ENCODE measurements at places on chromosomes 1 and 21.
A peak's percentile ranks its signal among the peaks of the same experiment; 100 is the strongest.

- DNase-seq: no peak
Observed at GRCh38 chr1:246801241-246802020, 77.2 kb downstream of the SCCPDH start.

DNA sequence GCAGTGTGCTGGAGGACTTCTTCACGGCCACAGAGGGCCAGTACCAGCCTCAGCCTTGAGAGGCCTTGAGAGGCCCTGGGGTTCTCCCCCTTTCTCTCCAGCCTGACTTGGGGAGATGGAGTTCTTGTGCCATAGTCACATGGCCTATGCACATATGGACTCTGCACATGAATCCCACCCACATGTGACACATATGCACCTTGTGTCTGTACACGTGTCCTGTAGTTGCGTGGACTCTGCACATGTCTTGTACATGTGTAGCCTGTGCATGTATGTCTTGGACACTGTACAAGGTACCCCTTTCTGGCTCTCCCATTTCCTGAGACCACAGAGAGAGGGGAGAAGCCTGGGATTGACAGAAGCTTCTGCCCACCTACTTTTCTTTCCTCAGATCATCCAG lies 6.2 kb upstream of the HDAC1 start:
- DNase-seq: no peak

DNA sequence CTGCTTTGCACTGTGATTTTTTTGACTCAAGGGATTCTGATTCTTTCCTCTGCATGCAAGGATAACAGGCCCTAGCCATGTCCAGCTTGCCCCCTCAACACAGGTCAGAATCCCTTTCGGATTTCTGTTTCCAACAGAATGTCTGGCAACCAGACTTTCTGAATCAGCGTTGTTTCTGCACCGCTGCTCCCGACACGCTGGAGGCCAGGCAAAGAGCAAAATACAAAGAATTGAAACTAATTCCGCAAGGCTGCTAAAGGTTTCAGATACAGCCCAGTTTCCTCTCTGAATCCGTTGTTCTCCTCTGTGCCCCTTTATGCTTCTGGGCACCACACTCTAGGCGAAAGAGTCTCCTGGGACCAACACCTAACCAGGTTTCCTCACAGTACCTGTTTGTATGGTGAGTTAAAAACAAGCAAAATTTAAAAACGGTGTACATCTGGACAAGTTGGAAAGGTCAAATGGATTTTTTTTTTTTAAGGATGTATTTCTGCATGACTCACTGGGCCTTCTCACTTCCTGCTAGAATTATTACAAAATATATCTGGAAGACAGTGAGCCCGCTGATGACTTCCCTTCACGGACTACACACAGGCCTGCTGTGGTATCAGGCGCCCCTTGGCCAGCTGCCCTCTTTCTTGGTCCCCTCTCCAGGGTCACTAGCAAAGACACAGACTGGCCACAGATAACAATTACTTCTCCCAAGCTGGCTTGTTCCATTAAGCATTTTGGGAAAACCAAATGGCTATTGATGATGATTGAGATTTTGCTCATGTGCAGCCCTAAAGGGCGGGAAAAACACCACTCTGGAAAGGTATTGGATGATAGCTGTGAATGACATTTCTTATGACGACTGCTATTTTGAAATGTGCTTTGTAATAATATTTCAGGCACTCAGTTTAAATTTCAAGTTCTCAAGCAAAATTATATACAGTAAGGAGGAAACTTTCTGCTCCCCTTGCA lies 118.3 kb downstream of the TGFB2 start:
- no peak for DNase-seq

GRCh38 chr1:94231746-94232145 lies 5.6 kb downstream of the ARHGAP29 start:
- DNase-seq: no peak

GRCh38 chr1:100816049-100816448 lies 78.6 kb downstream of the EXTL2 start:
- no peak for DNase-seq

DNA sequence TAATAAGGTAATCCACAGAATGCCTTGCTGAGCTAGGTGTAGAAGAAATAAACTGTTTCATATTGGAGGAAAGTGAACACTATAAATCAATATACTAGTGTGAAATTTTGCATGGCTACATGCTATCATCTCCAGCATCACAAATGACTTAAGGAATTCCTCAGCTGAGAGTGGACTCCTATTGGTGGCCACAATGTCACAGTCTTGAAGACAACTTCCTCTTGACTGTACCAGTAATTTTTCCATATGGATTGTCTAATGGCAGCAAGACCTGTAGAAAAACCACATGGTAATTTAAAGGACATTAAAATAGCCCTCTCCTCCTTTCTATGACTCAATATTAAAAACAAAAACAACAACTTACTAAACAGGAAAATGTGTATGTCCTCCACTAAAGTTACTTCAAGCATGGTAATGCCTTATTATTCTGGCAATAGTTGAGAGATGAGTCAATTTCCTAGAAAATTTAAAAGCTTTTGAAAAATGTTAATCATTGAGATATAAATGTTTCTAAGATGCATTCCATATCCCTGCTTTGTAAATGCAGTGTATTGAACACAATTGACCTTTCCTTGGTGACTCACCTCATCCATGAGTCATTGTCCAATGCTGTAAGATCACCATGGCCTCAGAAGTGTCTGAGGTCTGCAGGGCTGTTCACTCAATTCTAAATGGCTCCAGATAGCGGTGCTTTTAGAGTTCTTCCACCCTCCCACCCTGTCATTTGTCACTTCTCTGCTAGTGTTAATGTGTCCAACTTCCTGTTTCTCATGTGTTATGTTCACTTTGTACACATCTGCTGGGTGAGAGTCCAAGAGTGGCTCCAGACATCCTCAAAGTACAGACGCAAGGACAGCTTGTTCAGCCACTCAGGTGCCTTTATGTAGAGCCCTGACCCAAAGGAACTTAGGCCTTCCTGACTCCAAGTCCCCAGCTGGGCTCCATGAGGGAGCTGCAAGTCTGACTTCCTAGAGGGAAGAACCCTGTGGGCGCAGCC lies 32.8 kb upstream of the DNASE2B start:
- no peak for DNase-seq

- DNase-seq: no peak
Observed at GRCh38 chr1:232111611-232112010, 485.0 kb downstream of the DISC1 start.

- DNase-seq: peak; percentile 67
Observed at GRCh38 chr1:15128520-15129313, 24.8 kb upstream of the TMEM51 start.

GRCh38 chr1:104746994-104747393 lies 997.3 kb downstream of the AMY1C start:
- no peak for DNase-seq

GRCh38 chr1:2499986-2500596 lies 24.0 kb downstream of the PLCH2 start:
- DNase-seq: no peak

GRCh38 chr1:24694380-24694843 lies 50.8 kb upstream of the CLIC4 start:
- DNase-seq: no peak

- DNase-seq: no peak
Observed at GRCh38 chr1:65238010-65238409, 71.3 kb upstream of the DNAJC6 start.

- DNase-seq: no peak
Observed at GRCh38 chr1:2425892-2426291, 13.5 kb upstream of the PEX10 start.

- no peak for DNase-seq
Observed at GRCh38 chr21:45466330-45467220, 61.6 kb downstream of the COL18A1 start.

DNA sequence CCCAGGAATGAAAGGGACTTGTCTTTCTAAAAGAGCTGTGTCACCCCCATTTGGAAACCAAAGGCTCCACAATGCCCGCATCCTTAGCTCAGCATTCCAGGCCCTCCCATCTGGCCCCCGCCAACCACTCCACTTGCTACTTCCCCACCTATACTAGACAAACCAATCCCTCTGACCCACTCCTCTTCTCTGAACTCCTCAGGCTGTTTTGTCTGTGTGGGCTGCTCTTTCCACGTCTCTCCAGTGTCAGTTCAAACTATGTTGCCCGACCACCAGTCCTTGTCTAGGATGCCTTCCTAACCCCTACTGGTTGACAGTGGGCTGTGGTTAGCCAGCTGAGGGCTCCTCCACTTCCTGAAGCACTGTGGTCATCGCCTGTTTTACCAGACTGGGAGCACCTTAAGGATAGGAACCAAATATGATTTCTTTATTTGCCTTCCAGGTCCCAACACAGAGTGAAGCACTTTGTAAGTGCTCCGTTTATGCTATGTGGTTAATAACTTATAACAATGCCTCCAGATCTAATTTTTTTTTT lies 8.1 kb upstream of the COA7 start:
- DNase-seq: no peak

- DNase-seq: no peak
Observed at GRCh38 chr1:91701472-91701869, 184.5 kb downstream of the TGFBR3 start.

DNA sequence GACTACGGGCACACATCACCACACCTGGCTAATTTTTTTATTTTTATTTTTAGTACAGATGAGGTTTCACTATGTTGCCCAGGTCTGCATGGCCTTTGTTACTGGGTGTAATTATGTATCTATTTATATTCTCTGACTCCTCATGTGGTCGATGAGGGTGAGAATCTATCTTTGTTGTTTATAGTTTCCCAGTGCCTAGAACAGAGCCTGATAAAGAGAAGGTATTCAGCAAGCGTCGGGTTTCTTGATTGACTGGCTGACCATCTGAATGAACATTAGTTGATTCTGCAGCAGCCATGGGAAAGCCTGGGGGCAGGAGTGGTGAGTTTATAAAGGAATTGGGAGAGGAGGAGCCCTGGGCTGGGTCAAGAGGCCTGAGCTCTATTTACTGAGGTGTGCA lies 28.5 kb downstream of the SERINC2 start:
- DNase-seq: no peak

GRCh38 chr1:66580081-66580480 lies 46.1 kb downstream of the SGIP1 start:
- DNase-seq: no peak

GRCh38 chr1:242057745-242058115 lies 58.8 kb upstream of the MAP1LC3C start:
- no peak for DNase-seq

GRCh38 chr1:225883616-225884265 lies 1.6 kb upstream of the TMEM63A start:
- DNase-seq: no peak

- peak; percentile 58 for DNase-seq
Observed at GRCh38 chr1:111747282-111747734, 8.1 kb upstream of the INKA2 start.

GRCh38 chr1:66353257-66353656 lies 180.7 kb upstream of the SGIP1 start:
- no peak for DNase-seq

DNA sequence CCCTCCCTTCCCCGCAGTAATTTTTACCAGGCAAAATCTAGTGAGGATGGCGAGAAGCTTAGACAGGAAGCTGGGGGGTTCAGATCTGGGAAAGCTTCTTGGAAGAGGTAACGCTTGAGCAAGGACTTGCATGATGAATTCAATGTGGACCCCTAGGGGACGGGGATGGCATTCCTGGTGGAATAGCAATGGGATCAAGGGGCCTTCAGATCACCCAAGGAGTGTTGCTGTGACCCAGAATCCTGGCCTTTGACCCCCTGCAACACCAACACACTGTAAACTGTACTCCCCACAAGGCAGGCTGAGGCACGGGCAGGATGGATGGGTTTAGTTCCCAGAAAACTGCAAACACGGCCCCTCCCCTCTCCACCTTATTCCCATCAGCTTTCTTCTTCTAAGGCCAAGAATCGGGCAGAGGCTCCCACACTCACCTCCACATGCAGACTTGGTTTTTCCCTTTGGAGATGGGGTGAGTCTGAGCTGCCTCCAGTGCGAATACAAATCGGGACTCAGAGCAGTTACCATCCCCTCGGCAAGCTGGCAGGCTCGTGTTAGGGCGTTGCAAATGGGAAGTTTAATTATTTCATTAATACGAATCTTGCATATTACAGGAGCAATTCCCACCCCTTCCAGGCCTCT lies 20.1 kb downstream of the DISP3 start:
- no peak for DNase-seq

GRCh38 chr1:77866296-77866695 lies 22.1 kb upstream of the NEXN start:
- no peak for DNase-seq

GRCh38 chr1:156608981-156609380 lies 7.7 kb upstream of the GPATCH4 start:
- DNase-seq: peak; percentile 69

DNA sequence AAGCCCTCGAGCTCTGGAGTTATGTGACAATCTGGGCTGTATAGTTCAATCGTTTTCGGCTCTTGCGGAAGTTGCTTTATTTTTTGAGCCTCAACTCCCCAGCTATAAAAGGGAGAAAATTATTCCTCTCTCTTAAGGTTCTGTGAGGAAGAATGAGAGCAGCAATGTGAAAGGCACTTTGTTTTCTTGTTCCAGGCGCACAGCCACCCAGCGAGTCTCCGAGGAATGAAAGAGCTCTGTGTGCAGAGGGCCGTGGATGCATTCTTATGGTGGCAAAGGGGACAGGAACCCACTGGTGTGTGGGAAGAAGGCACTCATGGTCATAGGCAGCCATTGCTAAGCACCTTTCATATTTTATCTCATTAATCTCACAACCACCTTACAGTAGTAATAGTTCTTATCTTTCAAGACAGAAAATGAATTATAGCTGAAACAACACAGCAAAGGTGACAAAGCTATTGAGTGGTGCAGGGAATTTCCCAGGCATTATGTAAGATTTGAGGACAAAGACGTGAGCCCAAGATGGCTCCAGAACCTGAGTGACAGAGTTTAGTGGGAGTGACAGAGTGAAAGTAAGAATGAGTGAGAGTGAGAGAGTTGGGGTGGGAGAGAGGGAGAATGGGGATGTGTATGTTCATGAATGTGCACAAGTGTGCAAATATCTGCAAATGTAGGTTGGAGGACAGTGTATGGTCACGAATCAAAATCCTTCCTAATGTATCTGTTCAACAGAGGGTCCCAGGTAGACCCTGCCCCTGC lies 9.4 kb downstream of the CYP2J2 start:
- DNase-seq: no peak

- no peak for DNase-seq
Observed at GRCh38 chr1:118488787-118489186, 303.8 kb upstream of the SPAG17 start.

DNA sequence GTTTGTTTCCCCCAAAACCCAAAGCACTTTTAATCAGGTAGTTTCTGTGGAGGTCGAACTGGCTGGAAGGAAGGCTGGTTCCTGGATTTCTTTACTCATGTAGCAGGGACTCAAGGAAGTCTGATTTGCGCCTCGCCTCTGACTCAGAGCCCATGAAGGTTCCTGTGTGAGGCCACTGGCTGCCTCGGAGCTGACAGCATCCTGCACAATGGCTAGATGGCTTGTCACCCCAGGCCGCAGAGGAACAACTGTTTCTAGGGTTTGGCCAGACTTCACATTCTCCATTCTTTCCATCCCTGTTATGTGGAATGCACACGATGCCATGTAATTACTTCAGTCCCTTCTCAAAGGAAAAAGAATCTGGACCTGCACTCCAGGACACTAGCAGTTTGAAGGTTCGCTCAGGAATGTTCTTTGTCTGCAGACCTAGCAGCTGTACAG lies 39.1 kb upstream of the PRSS38 start:
- DNase-seq: no peak
